ENCODE measurements at places on chromosomes 12 and 14. TPM values are rescaled to one million over a fixed set of nuclear protein-coding genes. Genes with fewer than 3 reads are reported as not detected.

COQ5 gene
- 18.0 TPM for total RNA-seq

TMEM229B gene
- total RNA-seq, result 0.37 TPM

SERPINA12 gene
- total RNA-seq, result not detected

FOXN4 gene
- total RNA-seq, result not detected

MEG3 gene
- 166 TPM for total RNA-seq

RTL1 gene
- total RNA-seq, result not detected

GPR68 gene
- 2.2 TPM for total RNA-seq

PLEKHG7 gene
- total RNA-seq, result not detected
